ENCODE measurements at places on chromosomes 5 and 9.
A peak's percentile ranks its signal among the peaks of the same experiment; 100 is the strongest.

- no peak for DNase-seq
Observed at GRCh38 chr9:132942541-132943182, 1.8 kb downstream of the TSC1 start.

DNA sequence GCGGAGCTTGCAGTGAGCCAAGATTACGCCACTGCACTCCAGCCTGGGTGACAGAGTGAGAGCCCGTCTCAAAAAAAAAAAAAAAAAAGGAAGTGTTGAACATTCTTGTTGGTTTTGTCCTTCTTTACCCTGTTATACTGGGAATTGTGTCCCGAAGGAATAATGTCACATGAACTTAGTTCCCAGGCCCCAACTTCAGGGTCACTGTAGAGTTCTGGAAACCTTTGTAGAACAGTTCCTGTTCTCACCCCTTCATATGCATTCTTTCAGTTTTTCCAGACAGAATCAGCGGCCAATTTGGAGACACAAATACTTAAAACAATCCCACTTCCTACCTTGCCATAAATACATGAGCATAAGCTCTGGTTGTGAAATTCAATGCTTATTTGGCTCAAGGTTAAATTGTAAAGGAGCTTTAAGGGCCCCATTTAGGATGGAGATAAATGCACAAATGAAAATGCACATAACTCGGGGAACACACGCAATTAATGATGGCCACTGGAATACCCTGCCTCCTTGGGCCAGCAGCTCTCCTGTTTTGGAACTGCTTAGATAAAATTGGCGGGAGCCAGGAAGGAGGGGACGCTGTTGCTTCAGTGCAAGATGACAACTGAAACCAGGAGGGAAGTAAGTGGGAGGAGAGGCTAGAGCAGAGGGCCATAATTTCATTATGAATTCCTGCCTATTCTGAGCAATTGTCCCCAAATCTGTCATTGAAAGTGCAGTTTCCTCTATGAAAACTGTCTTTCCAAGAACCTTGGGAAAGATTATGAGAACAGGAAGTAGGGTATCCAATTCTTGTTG lies 153.7 kb downstream of the FGF1 start:
- DNase-seq = no peak

- no peak for DNase-seq
Observed at GRCh38 chr5:180287868-180288267, 4.0 kb downstream of the MAPK9 start.

GRCh38 chr9:20197976-20198685 lies 409.3 kb upstream of the SLC24A2 start:
- no peak for DNase-seq

DNA sequence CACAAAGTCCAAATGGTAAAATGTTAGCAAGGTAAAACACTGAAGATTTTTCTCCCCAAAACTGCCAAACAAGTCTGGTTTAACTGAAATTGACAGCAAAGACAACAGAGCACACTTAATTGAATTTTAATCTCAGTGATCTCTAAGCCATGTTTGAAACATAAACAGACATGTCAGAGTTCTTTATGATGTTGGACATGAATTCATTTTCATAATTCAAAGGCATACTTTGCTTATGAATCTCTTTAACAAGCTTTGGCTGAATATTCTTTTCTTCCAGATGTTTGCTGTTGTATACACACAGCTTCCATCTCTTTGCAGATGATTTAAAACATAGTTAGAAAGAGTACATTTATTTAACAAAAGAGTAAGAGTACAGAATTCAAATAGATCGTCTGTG lies 509.1 kb downstream of the RAB3C start:
- no peak for DNase-seq

DNA sequence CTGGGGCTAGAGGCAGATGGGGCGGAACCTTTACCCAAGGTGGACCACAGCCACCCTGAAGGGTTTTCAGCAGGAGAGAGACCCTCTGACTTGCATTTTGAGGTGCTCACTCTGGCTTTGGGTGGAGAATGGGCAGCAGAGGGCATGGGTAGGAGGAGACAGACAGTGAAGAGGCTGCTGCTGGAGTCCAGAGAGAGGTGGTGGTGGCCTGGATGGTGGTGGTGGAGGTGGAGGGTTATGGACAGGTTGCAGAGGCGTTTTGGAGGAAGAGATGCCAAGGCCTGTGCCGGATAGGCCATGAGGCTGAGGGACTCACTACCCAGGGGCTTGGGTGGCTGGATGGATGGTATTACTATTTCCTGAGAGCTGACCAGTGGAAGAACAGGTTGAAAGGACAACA lies 46.1 kb upstream of the CDKN2AIPNL start:
- DNase-seq = no peak

DNA sequence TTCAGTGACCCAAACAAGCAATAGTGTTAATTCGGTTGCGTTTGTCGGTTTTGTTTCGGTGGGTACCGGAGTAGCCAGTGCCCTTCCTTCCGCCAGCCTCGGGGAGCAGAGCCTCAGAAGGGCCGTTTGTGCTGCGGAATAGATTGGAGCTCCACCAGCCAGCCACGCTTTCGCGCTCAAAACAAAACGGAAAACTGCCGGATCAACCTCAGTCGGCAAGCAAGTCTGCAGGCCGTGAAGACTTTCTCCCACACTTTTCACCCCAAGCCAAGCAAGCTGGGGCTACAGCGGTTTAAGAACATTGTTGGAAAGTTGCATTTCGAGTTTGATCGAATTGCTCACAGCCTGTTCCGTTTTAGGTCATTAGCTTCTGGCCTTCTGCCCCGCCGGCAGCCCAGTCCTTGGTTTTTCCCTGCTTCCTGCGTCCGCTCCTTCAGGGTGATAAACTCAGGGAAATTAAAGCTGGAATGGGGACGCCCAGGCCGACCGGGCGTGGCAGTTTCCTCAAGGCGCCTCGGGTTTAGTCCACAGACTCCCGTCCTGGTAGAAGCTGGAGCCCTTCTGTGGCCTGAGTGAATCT lies 803 bp upstream of the CCNO start:
- peak; percentile 46 for DNase-seq

GRCh38 chr5:130871346-130872086 lies 293.5 kb downstream of the HINT1 start:
- peak; percentile 25 for DNase-seq

Data from urothelium cell line (cell line).